Astrocyte of the cerebellum (primary cell): ENCODE measurements at places on chromosomes 5 and 9.
A peak's percentile ranks its signal among the peaks of the same experiment; 100 is the strongest.

DNA sequence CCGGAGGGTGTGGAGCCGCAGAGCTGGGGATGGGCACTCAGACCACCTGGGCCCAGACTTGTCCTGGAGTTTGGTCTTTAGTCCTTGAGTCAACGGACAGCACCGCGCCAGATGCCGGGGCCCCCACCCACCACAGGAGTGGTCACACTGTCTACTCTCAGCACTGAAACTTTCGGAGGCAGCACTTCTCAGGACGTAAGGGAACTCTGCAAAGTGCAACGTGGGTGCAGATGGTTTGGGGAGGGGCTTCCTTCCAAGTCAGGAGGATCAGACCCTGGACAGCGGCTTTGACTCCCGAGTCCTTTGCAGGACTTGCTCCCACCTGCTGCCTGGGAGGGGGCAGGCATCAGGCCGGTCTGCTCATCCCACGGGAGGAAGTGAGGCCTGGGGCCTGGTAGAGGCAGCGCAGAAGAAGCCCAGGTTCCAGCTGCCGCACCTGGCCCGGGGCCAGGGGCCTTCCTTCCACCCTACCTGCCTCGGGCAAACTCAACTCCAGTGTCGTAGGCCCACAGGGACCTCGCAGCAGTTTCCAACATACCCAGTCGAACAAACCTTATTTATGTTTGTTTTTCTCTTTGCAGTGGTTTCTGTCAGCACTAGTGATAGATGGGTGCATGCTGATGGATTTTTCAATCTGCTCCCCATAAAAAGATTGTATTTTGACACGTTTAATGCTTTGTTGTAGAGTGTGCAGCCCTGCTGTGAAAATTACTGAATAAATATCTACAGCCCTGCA, 149.8 kb upstream of the PPP1R26 start:
- no peak for DNase-seq

DNA sequence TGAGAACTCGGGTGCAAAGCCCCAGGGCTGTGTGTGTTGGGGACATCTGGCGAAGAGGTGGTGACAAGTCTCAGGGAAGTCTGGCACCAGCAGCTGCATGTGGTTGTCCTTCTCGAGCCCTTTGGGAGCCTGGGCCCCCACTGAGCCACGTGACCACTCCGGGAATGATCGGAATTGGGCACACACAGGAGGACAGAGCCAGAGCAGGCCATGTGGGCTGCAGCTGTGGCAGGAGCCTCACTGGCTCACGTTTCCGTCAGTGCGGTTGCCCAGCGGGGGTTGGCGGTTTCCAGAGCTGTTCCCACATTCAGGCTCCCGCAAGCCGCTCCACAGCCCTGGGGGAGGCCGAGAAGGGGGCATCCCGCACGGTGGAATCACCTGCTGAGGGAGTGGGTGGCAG, 6.8 kb upstream of the CEL start:
- DNase-seq, result no peak

GRCh38 chr9:90421786-90422185, 220.8 kb downstream of the DIRAS2 start:
- no peak for DNase-seq

DNA sequence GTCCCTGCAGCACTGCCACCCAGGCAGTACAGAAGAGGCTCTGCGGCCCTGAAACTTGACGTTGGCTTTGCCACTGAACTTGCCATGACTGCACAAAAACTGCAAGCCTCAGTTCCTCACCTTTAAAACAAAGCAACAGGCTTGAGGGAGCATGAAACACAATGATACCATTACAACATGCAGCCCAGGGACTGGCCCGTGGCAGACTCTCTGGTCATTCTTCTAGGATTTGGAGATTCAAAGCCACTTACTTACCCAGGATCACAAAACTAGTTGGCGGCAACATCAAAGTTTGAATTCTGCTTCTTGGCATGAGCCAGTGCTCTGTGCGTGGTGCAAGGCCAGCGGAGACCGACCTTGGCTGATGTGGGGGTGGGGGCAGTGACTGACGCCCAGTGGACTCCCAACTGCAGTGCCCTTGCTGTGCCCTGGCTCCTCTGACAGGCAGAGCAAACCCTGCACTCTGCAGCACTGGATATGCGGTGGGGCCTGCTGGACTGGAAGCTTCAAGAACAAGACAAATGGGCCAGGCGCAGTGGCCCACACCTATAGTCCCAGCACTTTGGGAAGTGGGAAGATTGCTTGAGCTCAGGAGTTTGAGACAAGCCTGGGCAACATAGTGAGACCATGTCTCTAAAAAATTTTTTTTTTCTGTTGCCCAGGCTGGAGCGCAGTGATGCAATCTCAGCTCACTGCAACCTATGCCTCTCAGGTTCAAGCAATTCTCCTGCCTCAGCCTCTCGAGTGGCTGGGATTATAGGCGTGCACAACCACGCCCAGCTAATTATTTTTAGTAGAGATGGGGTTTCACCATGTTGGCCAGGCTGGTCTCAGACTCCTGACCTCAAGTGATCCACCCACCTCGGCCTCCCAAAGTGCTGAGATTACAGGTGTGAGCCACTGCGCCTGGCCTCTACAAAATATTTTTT, 18.9 kb downstream of the SQSTM1 start:
- no peak for DNase-seq

- peak; percentile 73 for DNase-seq
These were observed 126.2 kb downstream of the BASP1 start for GRCh38 chr5:17343675-17344074.

GRCh38 chr9:97964901-97965300, 18.2 kb upstream of the ANP32B start:
- no peak for DNase-seq

DNA sequence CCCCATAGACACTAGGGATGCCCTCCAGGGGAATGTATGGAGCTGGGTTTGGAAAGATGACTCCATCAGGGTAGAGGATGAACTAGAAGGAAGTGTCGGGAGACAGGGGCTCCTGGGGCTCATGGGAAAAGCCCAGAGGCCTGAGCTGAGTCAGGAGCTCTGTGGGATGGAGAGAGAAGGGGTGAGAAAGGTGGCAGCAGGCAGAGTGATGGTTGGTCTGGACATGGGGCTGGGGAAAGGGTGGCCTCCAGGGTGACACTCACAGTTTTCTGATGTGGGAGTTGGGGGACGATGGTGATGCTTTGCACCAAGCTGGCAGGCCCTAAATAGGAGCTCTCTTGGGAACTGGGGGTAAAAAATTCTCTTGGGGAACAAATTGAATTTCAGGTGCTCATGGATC, 213.5 kb upstream of the MVB12B start:
- no peak for DNase-seq

- DNase-seq, result no peak
These were observed 45.3 kb downstream of the PLPP7 start for GRCh38 chr9:131334629-131335367.

DNA sequence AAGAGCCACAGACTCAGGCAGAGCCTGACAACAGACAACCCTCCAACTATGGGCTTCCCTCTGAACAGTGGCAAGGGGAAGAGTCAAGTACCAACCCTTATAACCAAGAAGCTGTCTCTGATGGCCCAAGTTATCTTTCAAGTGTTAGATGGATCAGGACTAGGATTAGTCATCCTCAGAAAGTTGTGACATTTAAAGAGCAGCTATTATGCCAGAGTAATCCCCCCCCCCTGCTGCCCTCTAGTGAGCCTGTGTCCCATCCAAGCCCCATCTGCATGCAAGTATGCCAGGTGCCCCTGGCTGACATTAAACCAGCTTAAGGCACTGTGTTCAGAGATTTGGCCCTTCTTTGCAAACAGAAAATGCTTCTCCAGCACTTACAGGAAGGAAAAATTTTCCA, 16.8 kb upstream of the SPATA31D1 start:
- DNase-seq, result no peak

- no peak for DNase-seq
These were observed 181.2 kb downstream of the CDH18 start for GRCh38 chr5:19806756-19807155.

- DNase-seq, result no peak
These were observed 436.7 kb downstream of the CETN3 start for GRCh38 chr5:89972901-89973300.

- no peak for DNase-seq
These were observed 586.3 kb downstream of the RAB3C start for GRCh38 chr5:59169081-59169767.

- no peak for DNase-seq
These were observed 38.0 kb upstream of the F2R start for GRCh38 chr5:76677849-76678472.

GRCh38 chr5:112419164-112419985, at the start of gene EPB41L4A:
EPB41L4A (minus strand) TSS chr5:112419277; CDS start chr5:112419039, 238 bp downstream.
- no peak for DNase-seq

DNA sequence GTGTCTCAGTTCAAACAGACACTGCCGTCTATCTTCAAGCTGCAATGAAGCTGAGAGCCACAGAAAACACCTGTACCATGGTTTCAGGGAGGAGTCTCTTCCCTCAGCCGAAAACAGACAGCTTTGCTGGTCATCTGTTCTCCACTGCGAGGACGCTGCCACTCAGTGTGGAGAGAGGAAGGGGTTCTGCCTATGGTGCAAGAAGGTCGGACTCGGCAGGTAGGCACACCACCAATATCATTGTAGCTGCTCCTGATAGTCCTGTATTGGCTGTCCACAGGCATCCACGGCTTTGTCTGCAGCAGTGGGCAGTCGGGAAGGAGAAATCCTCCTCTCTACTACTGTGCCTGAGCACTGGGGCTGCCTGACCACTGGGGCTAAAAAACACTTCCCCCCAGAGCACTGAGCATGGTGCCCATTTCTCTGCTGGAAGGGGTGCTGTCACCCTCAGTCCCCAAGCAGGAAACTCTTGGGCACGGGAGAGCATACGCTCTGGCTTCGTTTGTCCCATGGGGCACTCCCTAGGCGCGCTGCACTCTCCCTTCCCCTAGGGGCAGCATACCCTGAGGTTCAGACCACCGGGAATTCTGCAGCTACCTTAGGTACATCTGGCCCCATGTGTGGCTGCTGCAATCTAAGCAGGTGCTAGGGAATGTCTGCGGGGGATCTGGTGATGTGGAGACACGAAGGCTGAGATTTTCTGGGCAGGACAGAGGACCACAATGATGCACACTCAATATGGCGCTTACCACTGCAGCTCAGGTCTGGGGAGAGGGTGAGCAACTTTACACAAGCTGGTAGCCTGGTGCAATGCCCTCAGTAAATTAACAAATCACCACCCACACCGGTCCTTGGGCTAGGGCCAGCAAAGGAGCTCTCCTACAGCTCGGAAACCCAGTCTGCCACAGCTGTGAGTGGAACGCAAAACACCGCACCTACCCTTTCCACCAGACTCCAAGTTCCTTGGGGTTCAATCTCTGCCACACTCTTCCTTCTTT, 880.9 kb upstream of the SEMA6A start:
- no peak for DNase-seq

- DNase-seq, result no peak
These were observed 126.2 kb upstream of the PLCXD3 start for GRCh38 chr5:41636605-41637004.

GRCh38 chr9:121268598-121268850, 562 bp downstream of the GSN start:
- no peak for DNase-seq

DNA sequence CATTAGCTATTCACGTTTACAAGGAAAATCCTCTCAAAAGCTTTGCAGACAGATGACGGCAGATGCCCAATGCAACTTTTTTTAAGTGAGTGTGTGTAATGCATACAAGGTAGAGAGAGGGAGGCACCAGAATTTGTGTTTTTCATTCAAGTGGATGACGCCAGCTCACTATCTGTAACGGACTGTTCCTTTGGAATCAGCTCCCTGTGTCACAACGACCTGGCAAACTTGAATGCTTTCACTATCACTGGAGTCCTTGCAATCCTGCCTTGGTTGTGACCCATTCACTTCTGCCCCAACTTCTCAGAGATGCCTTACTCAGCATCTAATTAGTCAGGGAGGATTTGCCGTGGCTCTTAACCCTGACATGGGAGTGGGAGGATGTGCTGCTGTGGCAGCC, 148.5 kb downstream of the BNC2 start:
- no peak for DNase-seq

DNA sequence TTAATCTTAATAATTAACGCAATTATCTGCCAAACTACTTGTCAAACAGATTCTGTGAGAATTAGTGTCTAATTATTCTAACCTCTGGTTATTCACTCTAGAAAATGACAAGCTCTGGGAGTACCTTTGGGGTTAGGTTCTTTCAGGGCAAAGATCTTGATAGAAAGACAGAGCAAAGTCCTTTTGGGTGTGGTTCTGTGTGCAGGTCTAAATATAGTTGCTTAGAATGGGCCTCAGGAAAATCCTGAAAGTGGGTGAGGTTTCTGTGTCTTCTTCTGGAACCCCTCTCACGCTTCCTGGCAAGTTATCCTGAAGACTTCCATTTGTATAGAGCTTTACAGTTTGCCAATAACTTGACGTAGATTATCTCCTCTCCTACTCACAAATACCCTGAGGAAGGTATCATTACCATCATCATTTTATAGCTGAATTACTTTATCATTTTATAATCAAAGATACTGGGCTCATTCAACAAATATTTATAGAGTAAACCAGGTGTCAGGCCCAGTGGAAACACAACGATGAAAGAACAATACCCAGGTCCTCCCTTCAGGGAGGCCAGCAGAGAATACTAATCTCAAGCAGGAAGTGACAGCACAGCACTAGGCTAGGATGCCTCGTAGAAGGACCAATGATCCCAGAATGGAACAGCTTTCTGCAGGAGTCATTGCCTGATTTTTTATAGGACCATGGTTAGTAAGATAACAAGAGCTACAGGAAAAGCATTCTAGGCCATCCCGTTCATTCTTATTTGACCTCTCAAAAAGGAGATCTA, 27.6 kb upstream of the LHFPL2 start:
- DNase-seq, result no peak

- no peak for DNase-seq
These were observed at the start of gene FBP1 for GRCh38 chr9:94639061-94639998. FBP1 (minus strand) TSS chr9:94639518; CDS start chr9:94639310, 208 bp downstream.

DNA sequence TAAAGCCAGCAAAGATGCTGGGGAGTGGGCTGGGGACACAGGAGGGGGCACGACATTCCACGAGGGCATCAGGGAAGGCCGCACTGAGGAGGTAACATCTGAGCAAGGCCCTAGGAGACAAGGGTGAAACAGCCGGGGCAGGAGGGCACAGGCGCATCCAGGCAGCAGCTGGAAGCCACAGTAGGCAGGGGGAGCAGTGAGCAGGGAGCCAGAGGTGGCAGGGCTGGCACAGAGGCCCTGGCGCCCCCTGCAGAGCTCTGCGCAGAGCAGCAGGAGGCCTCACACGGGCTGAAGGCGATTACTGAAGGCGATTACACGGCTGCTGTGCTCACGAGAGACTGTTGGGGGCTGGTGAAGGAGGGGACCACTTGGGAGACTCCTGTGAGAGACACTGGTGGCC, 15.4 kb downstream of the LMAN2 start:
- no peak for DNase-seq

- DNase-seq, result no peak
These were observed 242.1 kb downstream of the FSTL4 start for GRCh38 chr5:133370036-133370831.

DNA sequence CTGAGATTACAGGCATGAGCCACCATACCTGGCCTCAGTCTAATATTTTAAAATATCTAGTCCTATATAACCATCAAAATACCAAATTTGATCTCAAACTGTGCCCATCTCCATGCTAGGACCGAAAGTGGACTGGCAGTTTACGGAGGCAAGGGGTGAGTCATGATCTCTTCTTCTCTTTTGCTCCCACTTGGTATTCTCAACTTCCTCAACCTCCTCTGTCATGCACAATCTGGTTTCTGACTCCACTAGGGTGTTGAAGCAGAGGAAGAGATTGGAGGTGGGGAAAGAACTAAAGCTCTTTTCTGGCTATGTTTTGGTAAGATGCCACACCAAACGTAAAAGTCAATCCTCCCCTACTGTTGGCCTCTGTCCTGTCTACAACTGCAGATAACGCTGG, 55.9 kb upstream of the CEMIP2 start:
- DNase-seq, result no peak

- DNase-seq, result no peak
These were observed at the start of gene SH3GL2 for GRCh38 chr9:17578911-17579793. SH3GL2 (plus strand) TSS chr9:17579066.

GRCh38 chr9:69097923-69098593, 62.5 kb downstream of the FXN start:
- DNase-seq, result no peak
